Heart left ventricle (tissue), 16 donors: ENCODE measurements at places on chromosomes 4 and X. TPM values are rescaled to one million over a fixed set of nuclear protein-coding genes. Genes with fewer than 3 reads are reported as not detected.

IRS4 gene
- not detected for polyA plus RNA-seq

FGB gene
- 0.46 TPM for polyA plus RNA-seq

ERCC6L gene
- polyA plus RNA-seq: 0.01 TPM

PCDH7 gene
- 9.4 TPM for polyA plus RNA-seq

YIPF6 gene
- 14.4 TPM for polyA plus RNA-seq

ARMCX1 gene
- 15.2 TPM for polyA plus RNA-seq

NEUROG2 gene
- not detected for polyA plus RNA-seq

NWD2 gene
- under 0.01 TPM for polyA plus RNA-seq

EPGN gene
- polyA plus RNA-seq: not detected

GAGE1 gene
- polyA plus RNA-seq: not detected

HMX1 gene
- polyA plus RNA-seq: not detected

NKX6-1 gene
- not detected for polyA plus RNA-seq

SOX3 gene
- polyA plus RNA-seq: not detected

IL13RA2 gene
- 0.29 TPM for polyA plus RNA-seq

STATH gene
- polyA plus RNA-seq: not detected

MAGEB10 gene
- not detected for polyA plus RNA-seq

ARL13A gene
- not detected for polyA plus RNA-seq

RUFY3 gene
- polyA plus RNA-seq: 18.7 TPM

RTL3 gene
- not detected for polyA plus RNA-seq

DRD5 gene
- polyA plus RNA-seq: 0.10 TPM

SORBS2 gene
- polyA plus RNA-seq: 473 TPM

VCX3B gene
- not detected for polyA plus RNA-seq

HHIP gene
- polyA plus RNA-seq: not detected

RBM10 gene
- polyA plus RNA-seq: 40.9 TPM

STPG2 gene
- not detected for polyA plus RNA-seq

PHF8 gene
- polyA plus RNA-seq: 7.8 TPM

SLC30A9 gene
- 10.3 TPM for polyA plus RNA-seq

MYOZ2 gene
- polyA plus RNA-seq: 592 TPM

BCLAF3 gene
- 2.0 TPM for polyA plus RNA-seq

EDA gene
- polyA plus RNA-seq: 2.1 TPM

TMPRSS11E gene
- polyA plus RNA-seq: not detected

TMA16 gene
- 16.6 TPM for polyA plus RNA-seq

GYPB gene
- not detected for polyA plus RNA-seq

ARMCX4 gene
- polyA plus RNA-seq: 21.1 TPM

RPA4 gene
- polyA plus RNA-seq: 0.07 TPM

ZMAT1 gene
- 7.1 TPM for polyA plus RNA-seq

CAMK2D gene
- 106 TPM for polyA plus RNA-seq

ZRSR2 gene
- polyA plus RNA-seq: 9.4 TPM

FANCB gene
- polyA plus RNA-seq: 0.28 TPM

OPRPN gene
- not detected for polyA plus RNA-seq

C4orf54 gene
- polyA plus RNA-seq: 40.0 TPM

WWC2 gene
- polyA plus RNA-seq: 16.2 TPM

CXCL3 gene
- 0.69 TPM for polyA plus RNA-seq

RPGR gene
- 13.0 TPM for polyA plus RNA-seq

NSG1 gene
- 3.2 TPM for polyA plus RNA-seq

COL25A1 gene
- polyA plus RNA-seq: 0.19 TPM

GRPEL1 gene
- polyA plus RNA-seq: 43.7 TPM

TEX11 gene
- not detected for polyA plus RNA-seq

NOX1 gene
- not detected for polyA plus RNA-seq
